ENCODE measurements at places on chromosomes 7 and 10.

DNA sequence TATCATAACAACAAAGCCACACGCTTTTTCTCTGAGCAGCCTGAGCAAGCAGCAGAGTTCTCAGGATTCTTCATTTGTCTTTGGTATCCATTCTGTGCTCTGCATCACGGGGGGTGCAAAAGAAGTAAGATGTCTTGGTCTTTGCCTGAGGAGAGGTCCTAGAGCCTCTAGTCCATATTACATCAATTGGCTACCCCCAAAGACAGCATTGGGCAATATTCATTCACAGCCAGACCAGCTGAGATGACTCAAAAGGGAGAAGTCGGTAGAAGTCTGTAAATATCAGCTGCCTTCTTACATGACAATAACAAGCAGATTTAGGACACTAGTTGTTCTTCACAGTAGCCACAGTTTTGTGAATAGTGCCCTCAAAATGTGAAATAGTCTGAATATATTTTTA lies 66.6 kb downstream of the FZD1 start:
- DNase-seq, result no peak

- no peak for DNase-seq
These were observed 121.5 kb downstream of the TWIST1 start for GRCh38 chr7:18995811-18996426.

DNA sequence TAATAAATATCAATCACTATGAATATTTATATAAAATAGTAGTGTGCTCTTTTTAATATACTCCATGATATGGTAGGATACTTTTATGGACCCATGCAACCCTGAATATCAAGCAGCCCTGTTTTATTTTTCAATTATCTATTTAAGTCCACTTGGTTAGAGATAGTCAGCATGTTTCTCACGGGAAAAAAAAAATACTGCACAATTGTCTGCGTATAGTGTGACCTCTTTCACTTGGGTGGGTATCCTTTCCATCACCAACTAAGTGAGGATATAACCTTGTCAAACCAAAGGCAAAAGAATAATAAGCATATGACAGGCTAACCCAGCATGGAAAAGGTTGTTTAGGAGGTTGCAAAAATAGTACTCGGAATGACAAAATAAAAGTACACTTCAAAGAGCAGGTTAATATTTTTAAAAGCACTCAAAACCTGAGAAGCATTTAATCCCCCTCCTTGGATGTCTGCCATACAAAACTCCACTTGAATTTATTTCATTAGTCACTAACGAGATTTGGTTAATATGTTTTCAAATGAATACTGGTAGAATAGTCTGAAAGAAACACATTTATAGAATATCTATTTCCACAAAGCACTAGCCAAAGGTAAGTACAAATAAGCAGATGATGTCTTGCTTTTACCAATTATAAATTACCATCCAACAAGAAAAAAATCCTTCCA lies 76.5 kb downstream of the IMMP2L start:
- DNase-seq, result no peak

DNA sequence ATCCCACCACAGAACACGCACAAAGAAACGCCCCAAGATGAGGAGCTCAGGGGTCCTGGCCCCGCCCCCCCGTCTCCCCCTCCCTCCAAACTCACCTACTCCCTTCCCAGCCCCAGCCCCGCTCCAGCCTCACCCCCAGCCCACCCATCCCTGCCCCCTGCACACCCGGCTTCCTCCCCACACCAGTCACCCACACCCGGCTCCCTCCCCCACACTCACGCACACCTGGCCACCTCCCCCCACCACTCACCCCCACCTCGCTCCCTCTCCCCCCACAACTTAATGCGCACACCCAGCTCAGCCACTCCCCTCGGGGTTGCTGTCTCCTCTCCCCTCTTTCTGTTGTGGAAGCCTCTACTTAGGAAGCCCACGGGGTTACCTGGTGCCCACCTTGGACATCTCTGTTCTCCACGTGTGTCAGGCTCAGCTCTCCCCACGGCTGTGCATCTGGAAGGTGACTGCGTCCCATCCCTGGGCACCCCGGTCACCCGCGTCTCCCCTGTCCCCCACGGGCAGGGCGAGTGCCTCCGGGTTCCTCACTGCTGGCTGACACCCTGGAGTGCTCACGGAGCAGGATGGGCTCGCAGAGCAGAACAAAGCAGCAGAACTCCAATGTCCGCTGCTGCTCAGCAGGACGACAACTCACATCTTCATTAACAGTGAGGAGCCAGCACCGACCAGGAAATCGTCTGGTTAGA lies 166.8 kb downstream of the USP6NL start:
- no peak for DNase-seq

- DNase-seq, result no peak
These were observed 134.7 kb downstream of the GLCCI1 start for GRCh38 chr7:8103282-8103681.

GRCh38 chr10:109650228-109650627 lies 273.1 kb downstream of the XPNPEP1 start:
- DNase-seq, result no peak

DNA sequence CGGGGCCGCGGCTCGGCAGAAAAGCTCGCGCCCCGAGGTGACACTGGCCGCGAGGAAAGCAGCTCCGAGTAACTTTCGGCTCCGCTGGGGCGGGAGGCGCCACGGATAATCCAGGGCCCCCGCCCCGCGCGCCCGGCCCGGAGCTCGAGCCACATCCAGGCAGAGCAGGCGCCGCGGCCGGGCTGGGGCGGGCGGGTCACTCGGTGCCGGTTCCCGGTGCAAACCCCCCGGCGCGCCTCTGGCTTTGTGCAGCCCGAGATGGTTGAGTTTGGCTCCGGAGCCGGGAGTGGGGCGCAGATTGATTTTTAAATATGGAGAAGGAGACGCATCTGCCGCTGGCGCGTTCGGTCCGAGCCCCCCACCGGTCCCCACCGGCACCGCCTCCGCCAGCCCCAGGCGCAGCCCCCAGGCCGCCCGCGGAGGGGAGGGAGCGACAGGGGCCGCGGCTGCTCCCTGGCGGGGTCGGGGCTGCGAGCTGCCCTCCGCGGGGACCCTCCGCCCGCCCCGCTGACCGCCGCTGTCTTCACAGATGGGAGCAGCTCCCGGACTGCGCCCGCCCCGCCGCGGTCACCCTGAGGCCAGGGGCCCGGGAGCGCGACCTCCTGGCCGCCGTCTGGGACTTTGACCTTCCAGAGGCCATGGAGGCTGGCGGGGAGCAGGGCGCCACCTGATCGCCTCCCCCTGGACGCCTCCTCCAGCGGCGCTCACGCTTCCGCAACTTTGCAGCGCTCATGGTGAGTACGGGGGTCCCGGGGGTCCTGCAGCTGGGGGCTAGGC lies 643 bp downstream of the ADGRA1 start:
- no peak for DNase-seq

GRCh38 chr10:5917305-5917704 lies 27.3 kb downstream of the FBH1 start:
- no peak for DNase-seq

- no peak for DNase-seq
These were observed 163.8 kb downstream of the RGS10 start for GRCh38 chr10:119378737-119379067.

DNA sequence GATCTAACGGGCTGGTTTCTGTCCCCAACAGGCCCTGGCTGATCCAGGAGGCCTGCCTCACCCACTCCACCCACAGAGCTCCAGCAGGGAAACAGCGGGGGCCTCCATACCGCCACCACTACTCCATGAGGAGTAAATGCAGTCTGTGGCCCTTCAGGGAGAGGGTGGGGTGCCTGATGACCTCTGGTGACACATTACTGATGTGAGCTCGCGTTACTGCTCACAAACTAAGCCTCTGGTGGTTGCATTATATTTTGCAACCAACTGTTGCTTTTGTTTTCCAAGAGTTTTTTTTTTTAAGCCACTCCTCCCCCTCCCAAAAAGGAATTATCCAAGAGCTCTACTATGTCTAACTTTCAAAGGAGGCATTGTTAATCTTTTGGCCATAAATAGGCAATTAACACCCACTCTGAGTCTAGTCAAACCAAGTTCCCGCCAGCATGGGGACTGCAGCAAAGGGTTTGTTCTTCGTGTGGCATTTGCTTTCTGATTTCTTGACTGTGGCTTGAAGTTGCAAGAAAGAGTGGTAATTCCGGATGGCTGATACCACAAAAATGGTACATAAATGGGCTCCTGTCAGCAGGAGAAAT lies 72.6 kb downstream of the FAM53B start:
- no peak for DNase-seq

DNA sequence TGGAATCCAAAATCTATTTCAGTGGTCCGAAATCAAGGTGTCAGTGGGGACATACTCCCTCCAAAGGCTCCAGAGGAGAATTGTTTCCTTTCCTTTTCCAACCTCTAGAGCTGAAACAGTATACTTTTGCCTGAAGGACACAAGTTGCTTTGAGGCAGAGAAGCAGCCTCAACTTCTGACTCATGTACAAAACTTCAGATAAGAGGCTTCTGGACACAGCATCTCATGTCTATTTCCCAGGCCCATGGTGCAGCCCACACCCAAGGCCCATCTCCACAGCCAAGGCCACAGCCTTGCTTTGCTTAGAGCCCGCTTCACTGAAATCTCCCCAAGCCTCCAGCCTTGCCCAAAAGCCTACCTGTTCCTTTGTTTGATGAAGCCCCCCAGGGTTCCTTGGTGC lies 68.9 kb downstream of the ZNF467 start:
- DNase-seq, result no peak

- DNase-seq, result no peak
These were observed 13.9 kb downstream of the TRIM8 start for GRCh38 chr10:102657984-102658724.

DNA sequence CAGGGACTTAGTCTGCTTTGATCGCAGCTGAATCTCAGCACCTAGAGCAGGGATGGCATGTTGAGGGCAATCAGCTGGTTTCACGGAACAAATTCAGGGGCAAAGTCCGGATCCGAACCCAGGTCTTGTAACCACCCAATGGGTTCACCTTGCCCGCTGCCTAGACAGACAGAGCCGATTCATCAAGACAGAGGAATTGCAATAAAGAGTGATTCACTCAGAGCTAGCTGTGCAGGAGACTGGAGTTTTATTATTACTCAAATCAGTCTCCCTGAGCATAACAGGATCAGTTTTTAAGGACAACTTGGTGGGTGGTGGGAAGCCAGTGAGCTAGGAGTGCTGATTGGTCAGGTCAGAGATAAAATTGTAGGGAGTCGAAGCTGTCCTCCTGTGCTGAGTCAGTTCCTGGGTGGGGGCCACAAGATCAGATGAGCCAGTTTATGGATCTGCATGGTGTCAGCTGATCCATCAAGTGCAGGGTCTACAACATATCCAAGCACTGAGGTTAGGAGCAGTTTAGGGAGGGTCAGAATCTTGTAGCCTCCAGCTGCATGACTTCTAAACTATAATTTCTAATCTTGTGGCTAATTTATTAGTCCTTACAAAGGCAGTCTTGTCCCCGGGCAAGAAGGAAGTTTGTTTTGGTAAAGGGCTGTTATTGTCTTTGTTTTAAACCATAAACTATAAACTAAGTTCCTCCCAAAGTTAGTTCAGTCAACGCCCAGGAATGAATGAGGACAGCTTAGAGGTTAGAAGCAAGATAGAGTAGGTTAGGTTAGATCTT lies 43.5 kb upstream of the CHST3 start:
- no peak for DNase-seq

GRCh38 chr10:50931948-50932431 lies 46.6 kb upstream of the A1CF start:
- DNase-seq, result no peak

GRCh38 chr10:78769526-78769925 lies 299.2 kb upstream of the ZMIZ1 start:
- DNase-seq, result no peak

DNA sequence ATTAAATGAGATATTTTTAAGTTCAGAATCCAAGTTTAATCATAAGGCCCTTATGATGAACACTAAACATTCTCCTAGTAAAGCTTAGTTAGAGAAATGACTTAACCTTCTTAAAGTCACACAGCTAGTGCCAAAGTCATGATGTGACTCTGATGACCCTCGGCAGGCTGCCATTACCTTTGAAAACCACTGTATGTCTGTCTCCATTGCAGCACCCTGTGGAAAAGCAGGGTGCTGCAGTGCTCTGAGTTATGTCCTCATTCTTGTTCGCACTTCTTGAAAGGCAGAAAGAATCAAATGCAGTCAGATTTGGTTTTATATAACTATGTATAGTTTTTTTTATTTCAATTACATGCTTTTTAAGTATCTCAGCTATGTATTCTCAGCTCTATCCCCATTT lies 105.0 kb downstream of the PHTF2 start:
- peak; percentile 9 for DNase-seq

DNA sequence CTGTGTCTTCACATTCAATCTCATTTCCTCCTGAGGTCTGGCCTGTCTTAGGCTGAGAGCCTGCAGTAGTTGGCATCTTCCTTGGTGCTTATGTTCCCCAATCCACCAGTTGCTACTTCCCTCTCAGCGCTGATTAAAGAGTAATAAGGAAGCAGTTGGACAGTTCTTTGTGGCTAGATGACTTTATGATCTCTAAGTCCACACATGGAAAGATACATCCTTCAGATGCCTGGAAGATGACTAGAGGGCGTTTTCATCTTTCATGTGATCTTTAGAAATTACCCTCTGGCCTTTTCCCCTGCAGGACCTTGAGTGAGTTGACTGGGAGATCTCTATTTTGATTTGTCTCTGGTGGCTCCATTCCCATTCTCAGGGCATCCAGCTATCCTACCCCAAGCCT lies 204.5 kb downstream of the GRM3 start:
- no peak for DNase-seq

DNA sequence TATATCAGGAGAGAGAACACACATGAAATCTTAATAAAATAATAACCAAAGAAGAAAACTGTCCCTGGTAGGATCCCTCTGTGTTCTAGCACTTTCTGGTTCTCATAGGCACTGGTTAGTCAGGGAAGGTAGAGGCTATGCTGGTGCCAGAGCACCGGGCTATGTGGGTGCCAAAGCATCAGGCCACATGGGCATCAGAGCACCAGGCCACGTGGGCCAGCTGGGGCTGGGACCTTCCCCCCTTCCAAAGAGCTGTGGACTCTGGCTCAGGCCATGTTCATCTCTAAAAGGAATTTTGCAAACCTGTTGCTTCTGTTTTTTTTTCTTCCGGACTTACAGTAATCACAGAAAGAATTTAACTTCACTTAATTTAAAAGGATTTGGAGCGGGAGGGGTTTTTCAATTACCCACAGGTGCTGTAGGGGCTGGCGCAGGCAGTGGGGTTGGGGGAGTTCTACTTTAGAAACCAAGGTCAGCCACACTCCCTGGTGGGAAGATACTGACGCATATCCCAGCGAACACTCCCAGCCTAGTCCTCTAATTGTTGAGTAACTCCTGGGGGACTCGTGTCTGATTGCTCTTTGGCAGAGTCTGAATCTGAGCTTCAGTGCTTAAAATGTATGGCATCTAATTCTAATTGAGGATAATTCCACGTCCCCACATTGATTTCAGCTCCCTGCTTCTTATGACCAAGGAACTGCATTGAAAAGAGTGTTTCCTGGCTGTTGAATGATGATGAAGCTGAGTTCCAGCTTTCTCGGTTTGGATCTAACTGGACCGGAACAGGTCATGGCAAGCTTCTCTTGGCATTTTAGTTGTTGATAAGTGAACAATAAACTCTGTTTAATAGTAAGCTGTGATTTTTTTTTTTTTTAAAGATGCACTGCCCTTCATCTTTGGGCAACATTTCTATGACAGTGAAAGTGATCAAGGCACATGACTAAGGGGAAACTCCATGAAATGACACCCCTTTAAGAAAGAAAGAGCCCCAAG lies 110.7 kb upstream of the FZD8 start:
- DNase-seq, result no peak

GRCh38 chr7:149196151-149196704 lies 882 bp downstream of the ZNF282 start:
- DNase-seq, result peak; percentile 21

All from memory B cell (primary cell).